ENCODE measurements at places on chromosomes 12 and 14.

DNA sequence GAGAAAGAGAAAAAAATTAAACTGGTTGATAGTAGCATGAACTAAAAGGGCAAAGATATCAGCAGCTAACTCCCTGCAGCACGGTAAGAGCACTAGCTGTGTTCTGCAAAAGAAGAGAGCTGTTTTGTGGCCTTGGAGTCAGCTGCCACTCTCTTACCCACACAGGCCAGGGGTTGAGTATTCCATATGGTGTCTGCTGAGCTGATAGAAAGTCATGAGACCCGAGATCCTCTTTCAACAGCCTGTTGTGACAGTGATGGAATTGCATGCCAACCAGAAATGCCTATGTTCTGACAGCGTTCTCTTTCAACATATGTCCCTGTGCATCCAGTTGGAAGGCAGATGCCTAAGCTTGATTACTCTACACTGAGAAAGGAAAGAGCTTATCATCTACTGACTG is 39.9 kb downstream of the TMTC1 start:
- DNase-seq, result no peak

DNA sequence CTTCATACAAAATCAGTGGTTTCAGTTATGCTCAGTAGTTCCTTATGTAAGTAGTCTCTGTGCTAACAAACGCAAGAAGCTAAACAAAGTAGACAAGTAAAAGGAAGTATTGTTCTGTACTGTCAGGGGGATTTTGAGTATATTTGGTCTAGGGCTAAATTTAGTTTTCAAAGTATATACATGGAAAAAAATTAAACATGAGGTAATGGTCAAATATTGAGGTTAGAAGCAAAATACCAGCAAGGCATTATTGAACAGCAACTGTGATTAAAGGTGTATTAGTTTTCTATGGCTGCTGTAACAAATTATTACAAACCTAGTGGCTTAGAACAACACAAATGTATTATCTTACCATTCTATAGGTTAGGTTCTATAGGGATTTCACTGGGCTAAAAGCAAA is 18.8 kb downstream of the GNG2 start:
- no peak for DNase-seq

- no peak for DNase-seq
Observed at GRCh38 chr14:105534586-105534985, 8.2 kb downstream of the TMEM121 start.

DNA sequence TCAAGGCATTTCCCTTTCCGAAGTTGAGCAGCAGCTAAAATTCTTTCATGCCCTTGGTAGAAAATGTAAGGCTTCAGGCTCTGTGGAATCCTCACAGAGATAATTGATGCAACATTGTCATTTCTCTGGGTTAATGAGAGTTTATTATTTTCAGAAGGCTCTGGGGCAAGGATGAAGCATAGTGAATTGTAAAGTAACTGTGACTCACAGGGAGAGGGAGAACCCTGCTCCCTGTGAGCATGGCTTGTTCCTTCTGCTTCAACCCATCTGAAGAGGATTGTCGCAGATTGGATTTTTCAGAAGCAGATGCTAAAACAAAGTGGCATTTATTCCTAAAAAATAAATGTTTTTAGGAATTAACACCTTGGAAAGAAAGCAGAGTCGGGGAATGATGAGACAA is 41.2 kb downstream of the APOBEC1 start:
- no peak for DNase-seq

- DNase-seq, result no peak
Observed at GRCh38 chr12:95837240-95838038, 21.3 kb upstream of the SNRPF start.

- no peak for DNase-seq
Observed at GRCh38 chr12:110790301-110790700, 47.6 kb upstream of the PPP1CC start.

GRCh38 chr12:8032242-8033152 is at the start of gene FOXJ2:
Gene FOXJ2 (plus strand): TSS chr12:8032716. CDS start chr12:8039833, 7,117 bp downstream.
- peak; percentile 78 for DNase-seq

GRCh38 chr12:53694756-53695151 is 18.9 kb upstream of the ATP5MC2 start:
- DNase-seq, result no peak

- DNase-seq, result no peak
Observed at GRCh38 chr12:95003921-95004272, 400 bp upstream of the NDUFA12 start.

- no peak for DNase-seq
Observed at GRCh38 chr14:85546390-85546789, 16.4 kb downstream of the FLRT2 start.

GRCh38 chr14:92754966-92755365 is 6.5 kb upstream of the LGMN start:
- no peak for DNase-seq

GRCh38 chr12:49901986-49902385 is 1.7 kb downstream of the FAIM2 start:
- no peak for DNase-seq

DNA sequence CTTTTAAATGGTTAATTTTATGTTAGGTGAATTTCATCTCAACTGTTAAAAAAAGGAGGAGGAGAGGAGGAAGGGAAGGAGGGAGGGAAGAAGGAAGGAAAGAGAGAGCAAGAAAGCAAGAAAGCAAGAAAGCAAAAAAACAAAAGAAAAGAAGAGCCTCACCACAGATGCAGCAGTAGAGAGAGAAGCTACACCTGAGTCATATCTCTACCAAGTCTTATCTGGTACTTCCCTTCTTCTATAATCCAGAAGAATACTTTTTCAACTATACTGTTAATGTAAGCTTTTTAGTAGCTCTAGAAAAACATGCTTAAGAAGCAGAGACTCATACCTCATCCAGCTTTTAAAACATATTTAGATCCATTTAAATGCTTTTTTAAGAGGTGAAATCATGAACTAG is 5.6 kb upstream of the IL26 start:
- no peak for DNase-seq

DNA sequence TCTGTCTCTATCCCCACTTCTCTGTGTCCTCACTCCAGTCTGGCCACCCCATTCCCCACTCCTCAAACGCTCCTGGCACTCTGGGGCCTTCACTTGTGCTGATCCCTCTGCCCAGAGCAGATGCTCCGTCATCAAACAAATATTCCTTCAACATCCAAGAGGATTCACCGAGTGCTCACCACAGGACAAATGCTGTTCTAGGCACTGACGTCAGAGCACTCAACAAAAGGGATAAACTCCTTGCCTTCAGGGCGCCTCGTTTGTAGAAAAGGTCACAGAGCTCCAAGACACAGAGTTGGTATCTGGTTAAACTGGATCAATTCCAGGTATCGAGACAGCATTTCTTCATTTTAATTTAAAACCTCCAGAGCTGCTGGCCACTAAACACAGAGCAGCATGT is 35.3 kb downstream of the PSMC1 start:
- no peak for DNase-seq

- DNase-seq, result no peak
Observed at GRCh38 chr12:32025906-32026305, 66.7 kb downstream of the RESF1 start.

- DNase-seq, result peak; percentile 81
Observed at GRCh38 chr14:58829594-58829993, 191.8 kb downstream of the DACT1 start.

DNA sequence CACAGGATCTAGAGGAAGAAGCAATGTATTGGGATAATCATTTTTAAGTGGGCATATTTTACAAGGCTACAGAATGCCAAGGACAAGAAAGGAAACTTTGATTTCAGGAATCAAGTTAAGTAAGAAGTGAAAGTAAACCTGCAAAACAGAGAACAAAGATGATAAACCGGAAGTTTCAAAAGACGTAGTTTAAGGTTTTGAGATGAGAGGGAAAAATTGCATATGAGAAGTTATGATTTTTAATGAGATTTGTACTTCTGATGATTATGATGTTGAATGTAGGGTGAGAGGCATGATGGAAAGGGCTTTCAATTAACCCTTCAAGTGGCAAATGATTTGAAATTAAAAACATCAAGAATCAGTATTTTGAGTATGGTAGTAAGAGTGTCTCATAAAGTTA is 134.9 kb downstream of the CAPZA3 start:
- DNase-seq, result no peak

DNA sequence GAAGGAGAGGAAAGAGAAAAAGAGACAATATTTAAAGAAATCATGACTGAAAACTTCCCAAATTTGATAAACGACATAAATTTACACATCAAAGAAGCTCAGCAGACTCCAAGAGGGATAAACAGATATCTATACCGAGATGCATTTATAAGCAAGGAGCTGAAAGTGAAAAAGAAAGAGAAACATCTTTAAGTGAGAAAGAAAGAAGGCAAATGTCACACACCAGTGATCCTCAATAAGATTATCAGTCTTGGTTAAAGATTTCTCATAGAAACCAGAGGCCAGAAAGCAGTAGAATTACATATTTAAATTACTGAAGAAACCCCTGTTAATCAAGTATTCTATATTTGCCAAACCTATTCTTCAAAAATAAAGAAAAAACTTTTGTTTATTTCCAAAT is 424.2 kb downstream of the SLC16A7 start:
- no peak for DNase-seq

GRCh38 chr12:12017798-12018197 is 52.9 kb upstream of the BCL2L14 start:
- no peak for DNase-seq

- no peak for DNase-seq
Observed at GRCh38 chr14:74415115-74415437, 10.9 kb downstream of the SYNDIG1L start.

GRCh38 chr12:66203820-66204219 is 14.8 kb downstream of the IRAK3 start:
- DNase-seq, result no peak

DNA sequence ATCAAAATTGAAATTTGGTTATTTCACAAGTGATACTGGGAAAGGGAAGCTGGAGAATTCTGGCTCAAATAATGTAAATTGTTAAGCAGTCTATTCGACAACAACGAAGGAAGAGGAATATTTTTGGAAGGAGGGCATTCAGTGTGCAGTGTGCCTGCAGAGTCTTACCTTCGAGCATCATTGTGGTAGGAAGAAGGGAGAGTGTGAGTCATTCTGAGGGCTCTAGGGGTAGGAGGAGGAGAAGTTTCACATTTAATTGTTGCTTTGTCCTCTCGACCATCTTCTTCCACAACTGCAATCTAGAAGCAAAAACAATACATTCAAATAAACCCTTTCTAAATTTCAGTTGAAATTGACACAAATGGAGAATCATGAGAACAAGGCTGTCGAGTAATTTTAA is 263.0 kb downstream of the ACSS3 start:
- no peak for DNase-seq

DNA sequence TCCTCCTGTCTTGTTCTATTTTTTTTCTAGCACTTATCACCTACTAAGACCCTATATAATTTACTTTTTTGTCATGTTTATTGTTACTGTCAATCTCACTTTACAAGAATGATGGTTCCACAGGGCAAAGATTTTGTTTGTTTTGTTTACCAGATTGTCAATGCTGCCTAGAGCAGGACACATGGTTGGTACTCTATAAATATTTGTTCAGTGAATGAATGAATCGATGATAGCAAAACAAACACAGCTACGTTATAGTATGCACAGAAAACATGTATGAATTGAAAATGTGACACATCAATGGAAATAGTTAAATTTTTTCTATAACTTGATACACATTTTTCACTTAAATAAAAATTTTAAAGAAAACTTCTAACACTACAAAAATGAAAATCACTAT is 67.1 kb upstream of the KRR1 start:
- DNase-seq, result no peak

DNA sequence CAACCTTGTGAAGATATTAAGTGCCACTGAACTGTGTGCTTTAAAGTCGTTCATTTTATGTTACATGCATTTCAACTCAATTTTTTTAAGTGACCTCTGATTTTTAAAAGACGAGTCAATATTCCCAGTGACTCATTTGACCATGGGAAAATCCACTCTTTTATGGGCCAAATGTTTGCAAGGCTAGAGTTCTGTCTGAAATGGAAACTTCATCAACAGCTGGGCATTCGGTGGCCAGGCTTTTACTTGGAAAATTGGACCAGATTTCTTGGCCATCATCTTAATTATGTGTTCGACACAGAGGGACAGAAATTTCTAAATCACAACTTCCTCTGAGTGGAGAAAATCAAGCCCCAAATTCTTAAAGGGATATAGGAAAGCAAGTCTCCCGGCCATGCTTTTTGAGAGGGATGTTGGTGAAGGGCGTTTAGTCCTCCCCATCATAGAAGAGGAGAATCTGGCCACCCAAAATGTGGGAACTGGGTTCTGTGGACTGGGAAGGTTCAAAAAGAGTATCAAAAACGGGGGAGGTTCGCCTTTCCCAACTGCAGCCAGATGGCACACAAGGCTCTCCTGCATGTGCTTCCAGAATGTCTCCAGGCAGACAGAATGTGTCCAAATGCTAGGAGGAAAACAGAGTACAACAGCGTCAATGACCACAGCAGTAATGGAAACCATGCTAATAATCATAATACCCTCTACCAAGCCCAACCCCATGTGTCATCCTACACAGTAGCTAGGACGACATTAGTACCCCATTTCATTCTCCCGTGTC is 40.9 kb upstream of the FZD10 start:
- DNase-seq, result no peak

DNA sequence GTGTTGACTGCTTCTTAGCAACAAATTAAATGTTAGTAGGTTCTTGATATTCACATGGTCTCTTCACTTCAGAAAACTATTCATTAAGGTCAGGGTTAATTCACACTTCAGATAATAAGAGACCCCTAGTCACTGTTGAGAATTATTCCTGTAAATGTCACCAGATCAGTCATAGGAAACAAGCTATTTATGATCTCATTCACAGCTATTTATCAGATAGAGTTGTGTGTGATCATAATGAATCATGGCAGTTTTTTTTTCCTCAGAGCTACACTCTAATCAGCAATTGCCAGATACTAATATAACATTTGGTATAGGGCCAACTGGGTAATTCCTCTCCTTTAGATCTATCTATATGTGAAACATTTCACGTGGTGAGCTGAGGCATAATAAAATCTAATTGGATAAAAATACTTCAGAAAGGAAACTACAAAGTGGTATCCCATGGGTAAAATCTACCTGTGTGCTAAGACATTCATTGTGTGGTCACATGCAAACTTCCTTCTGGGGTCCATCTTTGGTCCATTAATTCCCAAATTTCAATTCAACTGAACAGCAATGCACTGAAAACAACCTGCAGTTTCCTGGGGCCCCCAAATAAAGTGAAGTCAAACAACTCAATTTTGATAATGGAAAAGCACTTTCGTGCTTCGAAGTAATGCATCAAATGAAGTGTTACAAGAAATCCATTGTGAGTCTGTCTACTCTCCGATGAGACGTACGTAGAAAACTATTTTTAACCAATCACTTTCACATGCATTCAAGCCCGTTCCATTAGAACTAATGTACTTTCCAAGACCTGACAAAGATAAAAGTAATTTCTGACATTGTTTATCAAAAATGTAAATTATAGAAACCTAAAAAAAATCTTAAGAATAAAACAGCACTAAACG is 197.0 kb downstream of the ACSS3 start:
- DNase-seq, result no peak

GRCh38 chr12:64696080-64696741 is 63.0 kb downstream of the GNS start:
- peak; percentile 48 for DNase-seq
